ENCODE measurements at places on chromosomes 5 and 9.
A peak's percentile ranks its signal among the peaks of the same experiment; 100 is the strongest.

DNA sequence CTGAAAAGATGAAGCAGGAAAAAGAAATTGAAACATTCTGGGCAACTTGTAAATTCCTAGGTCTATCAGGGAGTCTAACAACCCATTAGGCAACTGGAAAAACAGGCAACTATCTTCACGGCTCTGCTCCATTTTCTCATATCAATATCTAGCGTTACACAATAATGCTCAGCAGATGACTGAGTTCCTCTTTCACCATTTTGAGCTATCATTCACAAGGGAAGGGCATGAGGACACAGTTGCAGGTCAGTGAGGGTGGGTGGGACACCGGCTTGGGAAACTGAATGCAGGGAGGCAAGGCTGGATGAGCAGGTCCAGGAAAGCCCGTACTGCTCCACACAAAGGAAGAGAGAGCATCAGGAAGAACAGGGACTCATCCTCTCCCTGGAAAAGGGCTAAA, 67.0 kb downstream of the FRMD3 start:
- no peak for DNase-seq

DNA sequence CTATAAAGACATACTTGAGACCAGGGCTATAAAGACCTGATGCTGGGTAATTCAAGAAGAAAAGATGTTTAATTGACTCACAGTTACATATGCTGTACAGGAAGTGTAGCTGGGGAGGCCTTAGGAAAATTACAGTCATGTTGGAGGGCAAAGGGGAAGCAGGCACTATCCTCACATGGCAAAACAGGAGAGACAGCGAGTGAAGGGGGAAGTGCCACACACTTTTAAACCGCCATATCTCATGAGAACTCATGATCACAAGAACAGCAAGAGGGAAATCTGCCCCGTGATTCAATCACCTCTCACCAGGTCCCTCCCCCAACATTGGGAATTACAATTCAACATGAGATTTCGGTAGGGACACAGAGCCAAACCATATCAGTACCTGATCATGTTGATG, 89.9 kb upstream of the ADAMTSL1 start:
- DNase-seq: no peak

- no peak for DNase-seq
Measured at GRCh38 chr9:101162231-101162630, 133.7 kb downstream of the PLPPR1 start.

DNA sequence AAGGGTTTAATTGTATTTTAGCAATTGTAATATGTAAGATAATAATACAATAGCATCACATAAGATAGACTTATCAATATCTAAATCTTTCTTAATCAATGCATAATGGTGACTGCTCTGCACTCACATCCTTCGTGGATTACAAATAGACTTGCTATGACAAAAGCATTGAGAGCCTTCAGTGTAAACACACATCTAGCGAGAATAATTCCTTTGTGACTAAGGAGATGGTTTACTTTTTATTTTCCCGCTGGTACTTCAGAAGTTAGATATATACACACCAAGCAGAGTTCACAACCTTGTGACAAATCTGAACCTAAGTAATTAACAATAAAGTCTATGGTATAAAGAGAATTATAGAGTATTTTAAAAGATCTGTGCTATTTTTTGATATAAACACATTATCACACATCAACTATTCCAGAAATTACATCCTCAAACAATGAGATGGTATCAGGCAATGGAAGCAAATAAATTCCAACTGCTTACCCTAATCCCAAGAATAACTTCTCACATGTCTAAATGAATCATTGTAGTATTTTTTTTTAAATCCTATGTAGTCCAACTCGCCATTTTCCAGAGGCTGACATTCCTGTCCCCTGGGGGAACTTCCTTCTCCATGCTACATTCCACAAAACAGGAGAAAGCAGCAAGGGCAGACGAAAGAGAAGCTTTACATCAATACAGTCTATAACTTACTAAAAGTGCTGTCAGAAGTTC, 51.2 kb downstream of the MAPKAP1 start:
- no peak for DNase-seq

- DNase-seq: no peak
Measured at GRCh38 chr5:32278406-32278805, 34.3 kb downstream of the MTMR12 start.

GRCh38 chr5:32975656-32976375, 264.7 kb downstream of the NPR3 start:
- no peak for DNase-seq

DNA sequence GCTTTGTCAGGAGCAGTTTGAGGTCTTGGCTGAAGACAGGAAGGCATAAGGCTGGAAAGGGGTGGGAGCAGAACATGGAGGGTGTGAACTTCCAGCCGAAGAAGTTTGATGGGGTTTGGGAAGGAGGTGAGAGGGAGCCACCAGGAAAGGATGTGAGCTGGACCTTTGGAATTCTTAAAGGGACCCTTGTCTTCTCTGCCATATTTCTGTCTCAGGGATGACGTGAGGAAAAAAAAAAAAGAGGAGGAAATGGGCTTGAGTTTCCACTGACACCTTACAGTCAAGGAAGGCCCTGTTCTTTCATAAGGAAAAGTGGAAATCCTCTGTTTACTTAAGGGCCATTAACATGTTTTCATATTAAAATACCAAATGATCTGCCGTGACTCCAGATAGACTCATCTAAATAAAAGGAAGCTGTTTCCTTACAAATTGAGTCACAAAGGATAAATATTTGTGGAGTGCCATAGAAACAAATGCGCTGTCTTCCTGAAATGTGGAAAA, 132.1 kb downstream of the PALM2AKAP2 start:
- no peak for DNase-seq

DNA sequence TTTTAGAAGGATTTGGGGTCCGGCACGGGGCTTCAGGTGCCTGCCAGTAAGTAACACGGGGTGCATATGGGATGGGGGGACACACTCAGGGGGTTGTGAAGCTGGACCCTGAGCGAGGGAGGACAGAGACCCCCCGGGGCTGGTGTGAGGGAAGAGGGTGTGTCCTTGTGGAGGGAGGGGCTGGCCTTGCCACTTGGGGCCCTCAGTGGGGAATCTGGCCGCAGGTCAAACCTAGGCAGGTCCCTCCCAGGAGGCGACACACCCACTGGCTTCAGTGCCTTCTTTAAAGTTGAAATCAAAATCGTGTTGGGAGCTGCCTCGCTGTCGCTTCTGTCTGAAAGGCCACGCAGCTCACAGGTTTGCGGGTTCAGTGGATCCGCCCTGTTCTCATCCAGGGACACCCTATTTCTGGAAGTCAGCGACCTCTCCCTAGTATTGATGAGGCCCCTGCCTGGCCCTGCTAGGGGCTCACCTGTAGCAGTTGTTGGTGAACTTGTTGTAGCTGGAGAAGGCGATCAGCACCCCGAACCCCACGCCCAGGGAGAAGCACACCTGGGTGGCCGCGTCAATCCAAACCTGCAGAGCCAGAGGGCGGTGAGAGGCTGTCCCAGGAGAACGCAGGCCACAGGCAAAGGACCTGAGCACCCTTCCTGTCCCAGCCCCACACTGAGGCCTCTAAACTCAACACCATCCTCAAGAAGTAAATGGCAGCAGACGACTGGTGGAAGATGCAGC, 29.4 kb downstream of the SLC6A3 start:
- no peak for DNase-seq

DNA sequence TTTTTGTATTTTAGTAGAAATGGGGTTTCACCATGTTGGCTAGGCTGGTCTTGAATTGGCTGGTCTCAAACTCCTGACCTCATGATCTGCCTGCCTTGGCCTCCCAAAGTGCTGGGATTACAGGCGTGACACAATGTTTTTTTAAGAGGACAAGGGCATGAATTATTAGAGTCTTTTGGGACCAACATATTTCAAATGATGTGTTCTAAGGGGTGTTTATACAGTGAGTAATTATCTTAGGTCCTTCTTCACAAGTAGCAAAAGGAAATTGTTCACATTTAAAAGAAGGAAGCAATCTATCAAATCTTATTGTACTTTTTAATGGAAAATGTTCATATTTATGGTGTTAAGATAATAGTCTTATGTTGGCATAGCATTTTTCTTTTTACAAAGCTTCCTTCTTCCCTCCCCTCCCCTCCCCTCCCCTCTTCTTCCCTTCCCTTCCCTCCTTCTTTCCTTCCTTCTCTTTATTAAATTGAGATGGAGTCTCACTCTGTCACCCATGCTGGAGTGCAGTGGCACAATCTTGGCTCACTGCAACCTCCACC, 6.7 kb downstream of the GNG10 start:
- no peak for DNase-seq

GRCh38 chr9:86459599-86460155, 105.5 kb upstream of the TUT7 start:
- DNase-seq: no peak

DNA sequence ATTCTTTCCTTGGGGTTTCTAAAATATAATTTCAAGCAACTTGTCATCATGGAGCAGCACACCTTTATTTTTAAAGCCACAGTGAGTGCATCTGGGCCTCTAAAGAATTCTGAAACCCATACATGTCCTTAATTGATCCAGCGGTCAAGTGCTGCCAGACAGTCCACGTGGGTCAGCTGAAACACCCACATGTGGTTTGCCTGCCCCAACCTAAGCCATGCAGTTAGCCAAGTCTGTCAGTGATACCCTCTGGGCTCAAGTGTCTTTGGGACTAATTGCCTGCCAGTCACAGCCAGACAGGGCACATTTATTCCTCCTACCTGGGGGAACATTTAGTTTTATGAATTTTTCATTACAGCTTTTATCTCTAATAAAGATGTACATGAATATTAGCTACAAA, 291.4 kb upstream of the SLC30A5 start:
- no peak for DNase-seq

GRCh38 chr5:95779611-95780010, 42.9 kb downstream of the GLRX start:
- DNase-seq: no peak

DNA sequence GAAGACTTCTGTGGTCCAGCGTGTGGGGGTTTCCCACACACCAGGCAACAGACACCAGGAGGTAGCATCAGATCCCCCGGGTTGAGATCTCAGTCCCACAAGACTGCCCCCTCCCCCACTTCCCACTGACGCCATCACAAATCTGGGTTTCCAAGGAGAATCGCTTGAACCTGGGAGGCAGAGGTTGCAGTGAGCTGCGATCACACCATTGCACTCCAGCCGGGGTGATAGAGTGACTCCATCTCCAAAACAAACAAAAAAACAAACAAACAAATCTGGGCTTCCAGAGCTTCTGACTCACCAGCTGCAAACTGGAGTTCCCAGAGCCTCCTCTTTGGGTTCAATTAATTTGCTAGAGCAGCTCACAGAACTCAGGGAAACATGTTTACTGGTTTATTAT, 4.7 kb upstream of the GBGT1 start:
- no peak for DNase-seq

- DNase-seq: no peak
Measured at GRCh38 chr9:21853414-21853813, 51.0 kb downstream of the MTAP start.

GRCh38 chr9:7174301-7174700, 416.5 kb downstream of the KDM4C start:
- no peak for DNase-seq

DNA sequence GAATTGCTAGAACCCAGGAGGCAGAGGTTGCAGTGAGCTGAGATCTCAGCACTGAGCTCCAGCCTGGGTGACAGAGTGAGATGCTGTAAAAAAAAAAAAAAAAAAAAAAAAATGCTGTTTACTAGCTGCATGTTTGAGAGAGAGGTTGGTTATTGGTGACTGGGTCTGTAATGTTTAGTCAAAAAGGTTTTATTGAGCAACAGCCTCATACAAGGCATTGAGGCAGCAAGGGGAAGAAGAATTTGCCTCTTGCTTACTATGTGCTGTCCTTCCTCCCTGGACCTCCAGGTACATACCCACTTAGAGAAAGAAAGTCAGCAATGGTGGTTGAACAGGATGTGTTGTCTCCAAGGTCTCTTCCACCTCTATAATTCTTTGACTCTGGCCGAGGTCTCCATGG, 140.7 kb upstream of the SPRY4 start:
- DNase-seq: no peak

DNA sequence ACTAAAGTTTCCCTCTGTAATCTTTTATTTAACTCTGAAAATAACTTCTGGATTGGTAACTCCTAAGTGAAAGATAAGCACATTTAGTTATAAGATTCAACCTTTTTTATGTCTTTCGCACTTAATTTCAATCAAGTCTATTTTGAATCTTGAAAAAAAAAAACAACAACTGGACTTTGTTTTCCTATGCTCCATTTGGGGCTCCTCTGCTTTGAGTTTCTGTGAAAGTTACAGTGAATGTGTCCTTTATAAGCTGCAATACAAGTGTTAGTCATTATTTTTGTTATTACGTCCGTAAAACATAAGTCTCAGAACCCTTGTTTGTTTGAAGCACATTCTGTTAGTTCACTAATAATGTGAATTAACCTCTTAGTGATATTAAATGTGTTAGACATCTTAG, 276.8 kb downstream of the ADAMTS6 start:
- DNase-seq: no peak

- DNase-seq: peak; percentile 34
Measured at GRCh38 chr5:116494784-116495450, 79.7 kb downstream of the SEMA6A start.

- DNase-seq: no peak
Measured at GRCh38 chr5:54753034-54753433, 232.4 kb downstream of the ESM1 start.

DNA sequence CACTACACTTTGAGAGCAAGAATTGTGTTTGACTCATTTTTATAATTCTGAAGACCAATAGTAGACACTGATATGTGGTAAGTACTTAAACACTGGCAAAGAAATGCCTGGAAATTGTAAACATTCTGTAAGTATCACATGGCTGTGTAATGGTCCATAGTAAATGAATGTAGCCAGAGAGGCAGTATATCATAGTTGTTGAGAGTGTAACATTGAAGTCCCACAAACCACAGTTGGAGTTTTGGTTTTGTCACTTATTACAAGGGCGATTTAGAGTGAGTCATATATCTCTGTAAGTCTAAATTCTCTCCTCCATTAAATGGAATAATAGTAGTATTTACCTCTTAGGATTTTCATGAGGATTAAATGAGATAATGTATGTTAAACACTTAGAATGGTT, 181.1 kb upstream of the MEF2C start:
- no peak for DNase-seq

GRCh38 chr9:90598191-90598590, 44.4 kb downstream of the DIRAS2 start:
- no peak for DNase-seq

- DNase-seq: no peak
Measured at GRCh38 chr9:18238254-18238653, 235.7 kb upstream of the ADAMTSL1 start.

- DNase-seq: no peak
Measured at GRCh38 chr5:99104538-99105132, 175.8 kb upstream of the CHD1 start.

GRCh38 chr9:304519-305185, 90.0 kb downstream of the DOCK8 start:
- DNase-seq: no peak
